ENCODE measurements at places on chromosomes 6 and 20.

DNA sequence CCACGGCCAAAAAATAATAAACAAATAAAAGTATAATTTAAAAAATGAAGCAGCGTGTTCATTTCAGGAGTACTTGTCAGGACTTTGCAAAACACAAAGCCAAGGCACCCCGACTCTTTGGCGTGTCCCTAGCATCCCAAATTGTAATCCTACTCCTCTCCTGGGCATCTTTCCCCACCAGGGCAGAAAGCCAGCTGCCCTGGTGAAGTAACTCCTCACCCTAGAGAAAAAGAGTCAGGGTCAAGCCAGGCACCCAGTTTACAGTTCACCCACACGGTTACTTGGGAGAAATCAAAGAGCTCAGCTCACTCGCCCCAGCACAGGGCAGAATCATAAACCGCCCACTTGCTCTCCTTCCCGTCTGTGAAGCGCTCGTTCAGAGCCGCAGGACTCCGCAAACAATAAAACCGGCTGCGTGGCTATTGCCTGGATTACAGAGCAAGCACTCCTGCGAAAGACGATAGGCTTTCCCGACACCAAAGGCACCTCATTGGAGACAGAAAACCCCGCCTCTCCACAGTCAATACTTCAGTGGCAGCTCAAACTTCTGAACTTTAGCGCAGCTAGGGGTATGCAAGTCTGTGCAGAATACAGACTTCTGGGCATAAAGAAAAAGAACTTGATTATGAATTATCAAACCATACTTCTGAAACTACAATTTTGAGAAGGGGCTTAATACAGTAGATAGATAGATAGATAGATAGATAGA lies 73.0 kb upstream of the NHSL1 start:
- DNase-seq, result no peak

DNA sequence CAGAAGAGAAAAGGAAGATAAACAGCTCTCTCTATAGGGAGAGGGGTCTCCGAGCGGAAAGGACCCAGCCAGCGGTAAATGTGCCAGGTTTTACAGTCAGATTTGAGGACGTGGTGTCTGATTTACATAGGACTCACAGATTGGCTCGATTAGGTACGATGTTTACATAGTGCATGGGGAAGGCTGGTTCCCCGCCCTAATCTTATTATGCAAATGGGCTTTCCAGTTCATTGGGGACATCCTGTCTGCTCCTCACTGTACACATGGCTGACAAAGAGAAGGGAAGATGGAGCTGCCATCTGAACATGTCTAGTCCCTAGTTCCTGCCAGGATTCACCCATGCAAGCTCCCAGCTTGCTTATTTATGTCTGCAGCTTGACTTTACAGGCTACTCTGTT lies 119.9 kb downstream of the RNF144B start:
- DNase-seq, result no peak

DNA sequence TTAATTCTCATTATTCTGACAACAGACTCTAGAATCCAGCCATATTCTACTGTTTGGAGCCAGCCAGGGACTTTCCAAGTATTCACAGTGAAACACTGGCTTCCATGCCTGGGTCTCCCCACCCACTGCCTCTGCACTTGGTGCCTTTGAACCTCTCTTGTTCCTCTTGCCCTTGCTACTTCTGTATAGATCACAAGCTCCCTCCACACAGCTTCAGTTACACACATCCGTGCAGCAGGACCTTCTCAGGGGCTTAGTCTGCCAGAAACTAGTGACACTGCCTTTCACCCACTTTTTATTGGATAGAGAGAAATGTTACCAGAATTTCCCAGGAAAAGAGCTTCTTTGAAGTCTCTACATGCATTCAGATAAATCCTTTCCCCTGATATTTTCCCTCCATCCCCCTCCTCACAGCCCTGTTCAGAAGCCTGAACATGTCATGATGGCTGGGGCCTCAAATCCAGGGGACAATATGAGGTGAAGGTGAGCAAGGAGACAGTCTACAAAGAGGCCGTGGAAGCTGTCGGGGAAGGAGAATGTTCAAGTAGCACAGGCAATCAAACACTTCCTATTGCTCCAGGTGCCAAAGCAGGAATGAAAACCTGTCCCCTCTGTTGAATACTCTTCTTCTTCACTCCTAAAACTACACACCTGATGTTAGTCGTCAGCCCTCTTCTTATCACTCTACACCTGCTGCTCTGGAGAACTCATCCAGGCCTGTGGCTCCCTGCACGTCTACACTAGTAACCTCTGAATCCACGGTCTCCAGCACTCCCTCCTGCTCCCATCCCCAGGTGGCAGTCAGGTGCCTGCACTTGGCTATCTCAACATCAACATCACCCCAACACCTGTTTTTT lies 20.2 kb upstream of the HLA-DOA start:
- DNase-seq, result no peak

DNA sequence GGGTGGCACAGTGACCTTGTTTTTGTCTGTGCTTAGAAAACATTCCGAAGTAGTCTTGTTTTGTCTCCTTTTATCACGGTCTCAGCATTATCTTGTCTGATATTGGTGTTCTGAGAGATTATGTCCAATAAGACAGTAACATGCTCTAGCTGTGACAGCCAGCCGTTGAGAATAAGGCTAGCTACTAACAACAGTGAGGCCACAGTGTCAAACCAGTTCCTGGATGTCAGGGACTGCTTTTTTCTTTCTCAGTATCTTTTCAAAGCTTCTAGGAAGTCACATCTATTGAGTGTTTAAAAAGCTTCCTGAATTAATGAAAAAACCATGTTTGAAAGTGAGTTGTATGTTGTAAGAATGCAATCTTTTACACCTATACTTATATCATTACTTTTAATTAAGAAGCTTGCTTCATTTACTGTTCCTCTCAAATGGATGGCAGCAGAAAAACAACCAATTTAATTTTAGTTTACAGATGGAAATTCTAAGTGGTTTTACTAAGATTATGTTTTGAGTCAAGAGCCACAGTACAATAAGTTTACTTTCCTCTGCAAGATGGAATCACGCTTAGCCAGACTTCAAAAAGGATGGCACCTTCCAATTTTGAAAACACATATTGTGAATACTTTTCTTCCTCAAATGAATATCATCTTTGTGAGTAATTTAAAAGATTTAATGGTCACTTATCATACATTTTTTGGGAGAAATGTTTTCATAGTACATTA lies 53.1 kb downstream of the MAP3K7 start:
- no peak for DNase-seq

- no peak for DNase-seq
These were observed 10.7 kb downstream of the NR2E1 start for GRCh38 chr6:108176281-108177089.

- DNase-seq, result no peak
These were observed 80.3 kb downstream of the GJA1 start for GRCh38 chr6:121515630-121516265.

DNA sequence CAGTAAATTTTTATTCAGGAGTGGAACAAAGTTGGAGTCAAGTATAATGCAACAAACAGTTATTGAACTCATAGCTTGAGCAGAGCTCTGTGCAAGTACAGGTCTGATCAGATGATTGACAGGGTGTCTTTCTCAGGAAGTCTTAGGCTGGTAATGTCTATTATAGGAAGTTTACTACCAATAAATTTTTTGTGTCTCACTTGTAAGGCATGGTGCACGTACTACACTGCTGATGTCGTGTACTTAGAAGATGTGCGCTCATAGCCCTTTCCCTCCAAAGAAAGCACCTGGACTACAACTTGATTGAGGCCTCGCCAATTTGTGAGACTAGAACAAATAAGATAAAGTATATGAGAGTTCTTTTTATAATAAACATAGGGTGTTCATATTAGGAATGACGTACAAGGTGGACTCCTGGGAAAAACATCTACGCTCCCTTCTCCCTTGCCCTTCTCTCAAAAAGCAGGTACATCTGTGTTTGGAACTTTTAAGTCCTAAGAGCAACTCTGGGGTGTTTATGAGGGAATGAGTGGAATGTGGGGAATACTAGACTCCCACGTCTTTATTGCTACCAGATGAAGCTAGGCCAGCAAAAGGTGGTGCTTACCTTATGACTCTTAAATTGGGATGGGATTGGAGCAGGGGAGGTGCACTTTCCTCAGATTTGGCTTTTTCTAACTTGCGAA lies 1.5 kb downstream of the NDUFAF5 start:
- no peak for DNase-seq

DNA sequence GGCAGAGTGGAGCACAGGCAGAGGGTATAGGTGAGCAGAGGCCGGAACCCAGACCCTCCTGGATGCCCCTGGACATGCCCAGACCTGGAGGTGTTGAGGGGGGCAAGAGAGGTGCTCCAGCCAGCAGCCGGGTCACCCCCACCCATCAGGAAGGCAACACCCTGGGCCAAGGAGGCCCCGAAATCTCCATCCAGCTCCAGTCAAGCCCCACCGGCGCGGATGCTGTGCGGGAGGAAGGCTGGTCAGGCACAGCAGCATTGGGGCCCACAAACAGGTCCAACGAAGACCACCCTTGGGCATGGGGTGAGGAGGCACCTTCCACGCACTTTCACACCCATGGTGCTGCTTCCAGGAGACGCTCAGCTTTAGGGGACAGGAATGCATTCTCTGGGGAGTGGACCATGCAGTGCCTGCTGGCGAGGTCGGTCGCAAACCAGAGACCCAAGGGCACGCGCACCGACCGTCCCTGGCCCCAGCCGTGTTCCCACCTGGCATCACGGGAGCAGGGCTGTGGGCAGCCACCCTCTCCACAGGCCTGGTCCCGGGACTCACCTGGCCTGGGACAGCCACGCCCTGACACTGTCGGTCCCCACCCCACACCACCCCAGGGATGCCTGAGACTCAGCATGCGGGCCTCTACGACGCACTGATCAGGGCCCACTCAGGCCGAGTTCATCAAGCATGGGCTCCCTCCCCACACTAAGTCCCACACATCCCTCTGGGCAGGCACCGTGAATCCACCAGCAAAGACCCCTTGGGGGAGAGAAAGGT lies 43.6 kb upstream of the ZBP1 start:
- DNase-seq, result no peak

GRCh38 chr6:139017227-139017626 lies 11.3 kb upstream of the ABRACL start:
- DNase-seq, result no peak

DNA sequence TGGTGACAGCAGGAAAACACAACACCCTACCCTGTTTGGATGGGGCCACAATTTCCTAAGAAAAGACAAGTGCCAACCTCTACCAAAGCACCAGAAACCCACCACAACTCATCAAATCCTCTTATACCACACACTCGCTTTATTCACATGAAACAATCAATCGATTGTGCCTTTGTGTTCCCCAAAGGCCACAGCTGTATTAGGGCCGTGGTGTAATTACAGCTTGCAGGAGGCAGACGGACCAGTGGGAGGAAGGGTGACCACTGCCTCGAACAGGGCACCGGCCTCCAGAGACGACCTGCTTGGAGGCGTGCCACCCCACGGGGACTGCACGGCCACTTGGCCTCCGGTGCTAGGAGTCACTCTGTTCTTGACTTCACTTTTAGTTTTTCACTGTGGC lies 264.1 kb downstream of the FOXC1 start:
- no peak for DNase-seq

GRCh38 chr6:130966344-130966980 lies 96.6 kb downstream of the EPB41L2 start:
- no peak for DNase-seq

DNA sequence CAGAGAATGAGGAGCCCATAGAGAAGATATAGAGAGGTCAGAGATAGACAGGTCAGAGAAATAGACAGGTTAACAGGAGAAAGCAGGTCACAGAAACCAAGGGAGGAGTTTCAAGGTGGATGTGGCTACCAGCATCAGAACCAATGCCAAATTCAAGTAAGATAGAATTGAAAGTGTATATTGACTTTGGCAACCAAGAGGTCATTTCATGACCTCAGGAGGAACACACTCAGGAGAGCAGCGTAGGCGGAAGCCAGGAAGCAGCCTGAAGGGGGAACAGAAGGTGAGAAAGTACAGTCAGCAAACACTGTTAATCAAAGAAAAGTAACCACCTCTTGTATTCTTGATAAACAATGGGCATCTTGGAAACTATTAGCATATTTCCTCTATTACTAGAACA lies 33.9 kb upstream of the ALDH8A1 start:
- no peak for DNase-seq

DNA sequence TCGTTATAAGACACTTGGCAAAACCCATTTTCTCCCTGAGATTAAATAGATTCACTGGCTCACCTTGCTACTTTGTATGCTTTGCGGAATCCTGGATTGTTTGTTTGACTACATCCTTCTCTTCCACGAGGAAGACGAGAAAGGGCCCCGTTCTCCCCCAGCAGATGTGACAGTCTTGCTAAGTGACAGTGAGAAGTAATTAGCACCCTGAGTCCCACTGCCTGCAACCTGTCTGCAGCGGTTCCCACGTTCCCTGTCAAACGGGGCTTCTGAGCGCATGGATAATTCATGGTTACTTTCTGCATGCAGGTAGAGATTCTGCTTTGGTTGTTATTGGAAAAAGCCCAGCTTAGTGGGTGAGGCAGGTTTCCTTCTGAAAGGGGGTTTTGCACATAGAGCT lies 163.7 kb downstream of the CDH26 start:
- no peak for DNase-seq

- DNase-seq, result no peak
These were observed 27.0 kb upstream of the FRMD1 start for GRCh38 chr6:168105813-168106632.

DNA sequence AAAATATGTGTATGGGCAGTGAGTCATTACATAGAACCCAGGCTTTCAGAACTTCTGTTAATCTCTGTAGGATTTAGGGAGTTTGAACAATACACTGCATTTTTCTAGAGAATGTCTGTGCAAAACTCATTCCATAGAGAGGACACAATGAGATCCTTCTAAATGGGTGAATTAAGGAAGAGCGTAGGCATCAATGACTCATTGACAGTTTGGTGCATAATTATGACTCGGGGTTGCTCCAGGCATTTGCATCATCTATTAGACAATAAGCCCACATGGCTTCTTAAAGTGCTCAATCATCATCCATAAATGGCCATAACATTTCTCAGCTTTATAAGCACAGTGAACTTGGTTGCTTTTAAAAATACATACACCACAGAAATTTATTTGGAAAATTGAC lies 625.5 kb downstream of the CDH26 start:
- no peak for DNase-seq

GRCh38 chr6:43074847-43075669 lies 1.1 kb upstream of the PTK7 start:
- no peak for DNase-seq

DNA sequence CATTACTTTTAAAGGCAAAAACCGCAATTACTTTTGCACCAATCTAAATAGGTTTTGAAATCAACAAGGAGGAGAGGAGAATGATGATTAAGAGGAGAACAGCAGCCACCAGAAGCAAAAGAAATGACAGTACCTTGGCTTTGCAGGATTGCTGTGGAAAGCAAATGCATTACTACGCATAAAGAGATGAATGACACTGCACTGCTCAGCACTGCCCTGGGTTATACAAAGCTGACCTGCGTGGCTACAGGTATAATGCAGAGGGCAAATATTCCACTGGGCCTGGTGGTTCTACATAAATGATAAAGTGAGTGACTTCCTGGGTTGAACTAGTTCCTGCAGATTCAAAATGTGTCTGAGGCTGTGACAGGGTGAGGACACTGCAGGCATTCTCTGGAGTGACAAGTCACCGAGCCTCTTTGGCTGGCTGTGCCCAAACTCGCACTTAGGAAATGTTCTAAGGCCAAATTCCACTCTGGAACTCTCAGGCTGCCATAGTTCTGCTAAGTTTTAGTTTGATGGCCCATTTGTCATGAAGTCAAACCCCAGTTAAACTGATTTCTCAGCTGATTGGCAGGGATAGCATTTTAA lies 78.6 kb downstream of the INSM1 start:
- no peak for DNase-seq
